IMR-90 (cell line): ENCODE measurements at places on chromosomes 7 and 10. TPM values are rescaled to one million over a fixed set of nuclear protein-coding genes. Genes with fewer than 3 reads are reported as not detected.

TLX1 gene
- total RNA-seq = not detected in 2 replicates

RNLS gene
- total RNA-seq = 4.2 and 7.0 TPM in 2 replicates

AS3MT gene
- 3.6 and 7.5 TPM in 2 replicates for total RNA-seq

CACNB2 gene
- 0.28 and 0.36 TPM in 2 replicates for total RNA-seq

MSMB gene
- total RNA-seq = not detected in 2 replicates

TCAF2 gene
- 3.3 and 3.4 TPM in 2 replicates for total RNA-seq

FFAR4 gene
- not detected in 2 replicates for total RNA-seq

LDB3 gene
- total RNA-seq = 0.28 and 0.36 TPM in 2 replicates

ASB13 gene
- total RNA-seq = 6.3 and 6.4 TPM in 2 replicates

SEMA4G gene
- total RNA-seq = 0.56 and 0.90 TPM in 2 replicates

C10orf71 gene
- total RNA-seq = not detected in 2 replicates

ZNF467 gene
- under 0.01 TPM in 1 of 2 replicates, not detected in the other for total RNA-seq

WDFY4 gene
- total RNA-seq = not detected in 2 replicates

NPVF gene
- not detected in 2 replicates for total RNA-seq

SPDYE16 gene
- total RNA-seq = not detected in 2 replicates

METTL27 gene
- 1.7 and 2.3 TPM in 2 replicates for total RNA-seq

PRPS1L1 gene
- total RNA-seq = not detected in 2 replicates

OPALIN gene
- not detected in 2 replicates for total RNA-seq

CRYGN gene
- total RNA-seq = not detected in 2 replicates

DMTF1 gene
- total RNA-seq = 59.0 and 69.7 TPM in 2 replicates
